ENCODE measurements at places on chromosomes 1 and 21.

GRCh38 chr1:54173681-54174080, 20.9 kb upstream of the CDCP2 start:
- DNase-seq: no peak

DNA sequence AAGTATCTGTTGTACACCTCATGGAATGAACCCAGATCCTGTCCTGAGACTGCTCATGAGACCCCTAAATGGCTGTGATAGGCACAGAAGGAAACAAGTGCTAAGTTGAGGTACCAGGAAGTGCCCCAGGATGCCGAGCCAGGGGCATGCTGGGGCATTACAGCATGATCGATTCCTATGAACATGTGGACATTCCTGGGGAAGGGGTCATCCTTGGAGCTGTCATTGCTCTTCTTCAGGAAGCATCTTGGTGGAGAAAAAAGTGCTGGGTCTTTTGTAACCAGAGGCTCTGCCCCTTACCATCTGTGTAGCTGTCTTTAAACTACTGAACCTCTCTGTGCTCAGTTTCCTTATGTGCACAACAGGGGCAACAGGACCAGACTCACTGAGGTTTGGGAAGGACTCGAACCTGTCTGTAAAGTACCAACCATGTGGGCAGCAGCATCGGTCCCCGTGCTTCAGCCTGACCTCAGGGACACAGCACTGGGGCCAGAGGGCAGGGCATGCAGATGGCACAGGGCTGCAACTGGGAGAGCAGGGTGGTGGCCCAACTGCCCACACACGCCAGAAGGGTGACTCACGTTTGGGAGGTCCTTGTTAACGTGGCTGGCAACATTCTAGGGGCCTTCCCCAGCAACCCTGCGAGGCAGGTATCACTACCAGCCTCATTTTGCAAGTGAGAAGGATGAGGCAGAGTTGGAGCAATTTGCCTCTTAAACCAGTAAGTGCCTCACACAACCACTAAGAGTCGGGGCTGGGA, 142.3 kb upstream of the EDN2 start:
- DNase-seq: peak; percentile 36

- DNase-seq: no peak
Measured at GRCh38 chr1:159980786-159981185, 26.7 kb upstream of the SLAMF9 start.

GRCh38 chr1:68197891-68198290, 34.4 kb downstream of the WLS start:
- DNase-seq: no peak

- no peak for DNase-seq
Measured at GRCh38 chr21:34593954-34594531, 20.9 kb downstream of the RCAN1 start.

GRCh38 chr1:32179443-32180185, at the start of gene TXLNA:
Gene TXLNA (plus strand): TSS chr1:32179675. CDS start chr1:32180346, 671 bp downstream.
- DNase-seq: peak; percentile 90

GRCh38 chr1:177600936-177601335, 368.9 kb downstream of the SEC16B start:
- no peak for DNase-seq

- DNase-seq: no peak
Measured at GRCh38 chr1:70552662-70553566, 141.8 kb downstream of the CTH start.

- DNase-seq: no peak
Measured at GRCh38 chr1:36085126-36085525, 1.2 kb downstream of the TEKT2 start.

DNA sequence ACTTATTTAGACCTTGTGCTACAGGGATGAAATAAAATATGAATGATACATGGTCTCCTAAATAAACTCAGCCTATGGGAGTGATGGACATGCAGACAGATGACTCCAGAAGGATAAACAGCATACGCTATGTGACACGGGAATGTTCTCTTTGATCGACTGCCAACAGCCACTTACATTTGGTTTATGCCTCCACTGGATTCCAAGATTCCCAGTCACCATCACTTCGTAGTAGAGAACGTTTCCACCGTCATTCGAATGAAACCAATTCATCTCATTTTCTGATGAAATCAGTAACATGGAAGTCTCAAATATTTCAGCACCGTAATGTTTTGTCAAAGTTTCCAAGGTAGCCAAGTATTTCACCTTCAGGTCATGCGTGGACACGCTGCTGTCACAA, 99.7 kb downstream of the JAK1 start:
- no peak for DNase-seq

- DNase-seq: no peak
Measured at GRCh38 chr1:89550995-89551394, 26.4 kb downstream of the LRRC8B start.

- DNase-seq: no peak
Measured at GRCh38 chr1:221204055-221204833, 325.0 kb downstream of the HLX start.

DNA sequence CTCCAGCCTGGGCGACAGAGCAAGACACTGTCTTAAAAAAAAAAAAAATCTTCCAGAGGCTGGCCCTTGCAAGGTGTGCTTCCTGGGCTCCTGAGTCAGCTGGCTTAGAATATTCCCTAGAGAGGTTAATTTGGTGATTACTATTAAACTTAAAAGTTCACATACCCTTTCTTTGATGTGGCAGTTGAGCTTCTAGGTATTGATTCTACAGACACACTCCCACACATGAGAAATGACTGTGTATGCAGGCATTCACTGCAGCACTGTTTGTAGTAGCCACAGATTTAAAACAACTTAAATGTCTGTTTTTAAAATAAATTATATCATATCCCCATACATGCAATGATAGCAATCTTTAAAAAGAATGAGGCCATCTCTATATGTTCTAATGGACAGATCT, 93.4 kb downstream of the GDAP2 start:
- no peak for DNase-seq

GRCh38 chr1:176904057-176904751, 260.3 kb downstream of the ASTN1 start:
- no peak for DNase-seq

DNA sequence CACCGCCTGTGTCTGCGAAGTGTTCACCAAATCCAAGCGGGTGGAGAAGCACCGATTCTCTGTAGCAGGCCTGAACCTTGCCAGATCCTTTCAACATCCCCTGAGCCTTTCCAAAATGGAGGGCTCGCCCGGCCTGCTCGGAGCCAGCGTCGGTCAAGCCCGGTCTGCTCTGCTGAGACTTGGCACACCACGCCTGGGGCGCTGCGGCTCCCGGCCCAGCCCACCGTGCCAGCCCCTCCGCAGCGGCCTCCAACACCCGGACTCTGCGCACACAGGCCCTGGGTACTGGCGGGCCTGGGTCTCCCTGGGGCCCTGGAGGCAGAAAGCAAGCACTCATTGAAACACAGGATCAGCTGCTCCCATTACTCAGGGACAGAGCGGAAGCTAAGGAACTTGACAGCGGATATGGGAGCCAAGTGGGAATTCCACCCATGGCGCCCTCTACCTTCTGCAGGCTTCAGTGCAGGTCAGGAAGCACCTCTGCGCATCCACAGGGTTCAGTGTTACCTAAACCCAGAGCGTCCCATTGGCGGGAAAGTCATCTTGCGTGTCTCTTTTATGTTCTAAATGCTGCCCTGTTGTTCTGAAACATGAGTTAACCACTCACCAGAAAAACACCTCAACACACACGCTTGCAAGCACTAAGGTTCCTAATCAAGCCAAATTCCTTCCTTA, 159.9 kb downstream of the ZBTB18 start:
- DNase-seq: no peak

DNA sequence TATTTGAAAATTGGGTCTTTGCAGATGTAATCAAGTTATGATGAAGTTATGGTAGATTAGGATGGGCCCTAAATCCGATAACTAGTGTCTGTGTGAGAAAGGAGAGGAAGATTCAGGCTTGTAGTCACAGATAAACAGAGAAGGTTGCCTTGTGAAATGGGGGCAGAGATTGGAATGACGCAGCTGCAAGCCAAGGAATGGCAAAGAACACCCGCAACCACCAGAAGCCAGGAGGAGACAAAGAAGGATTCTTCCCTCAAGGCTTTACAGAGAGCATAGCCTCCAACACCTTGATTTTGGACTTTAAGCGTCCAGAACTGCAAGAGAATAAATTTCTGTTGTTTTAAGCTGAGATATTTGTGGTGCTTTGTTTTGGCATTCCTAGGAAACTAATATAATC, 35.4 kb upstream of the COL24A1 start:
- DNase-seq: no peak

GRCh38 chr21:31480228-31480627, 136.2 kb upstream of the TIAM1 start:
- no peak for DNase-seq

DNA sequence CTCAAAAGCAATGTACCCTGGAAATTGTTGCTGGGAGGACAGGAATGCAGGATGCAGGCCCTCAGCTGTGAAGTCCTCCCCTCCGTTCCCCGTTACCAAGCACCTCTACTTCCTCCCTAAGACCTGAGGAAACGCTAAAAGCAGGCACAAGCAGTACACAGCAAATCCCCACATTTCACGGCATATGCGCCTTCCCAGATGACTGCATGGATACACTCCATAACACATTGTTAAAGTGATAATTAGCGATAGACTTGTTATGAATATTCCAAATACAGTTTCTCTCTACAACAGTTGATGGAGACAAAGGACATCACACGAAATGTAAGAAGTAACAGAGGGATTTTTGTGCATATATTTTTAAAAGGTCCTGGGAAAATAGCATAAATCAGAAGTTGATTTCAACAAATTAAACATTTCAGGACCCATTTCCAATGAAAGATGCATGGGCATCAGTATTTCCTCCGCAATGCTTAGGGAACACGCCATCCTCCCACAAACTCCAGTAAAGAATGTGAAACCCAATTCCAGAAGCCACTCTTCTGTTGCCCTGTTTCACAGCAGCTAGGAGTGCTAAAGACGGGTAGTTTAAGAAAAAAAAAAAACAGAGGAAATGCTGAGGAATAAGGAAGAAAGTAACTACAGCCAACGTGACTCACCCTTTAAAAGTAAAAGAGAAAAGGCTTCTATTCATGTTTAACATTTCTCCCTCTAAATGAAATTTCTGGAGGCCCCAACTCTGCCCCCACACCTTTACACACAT, 75.5 kb downstream of the HIVEP3 start:
- no peak for DNase-seq

GRCh38 chr1:59328353-59328752, 31.5 kb downstream of the FGGY start:
- no peak for DNase-seq

GRCh38 chr1:198183605-198184004, 26.8 kb downstream of the NEK7 start:
- no peak for DNase-seq

DNA sequence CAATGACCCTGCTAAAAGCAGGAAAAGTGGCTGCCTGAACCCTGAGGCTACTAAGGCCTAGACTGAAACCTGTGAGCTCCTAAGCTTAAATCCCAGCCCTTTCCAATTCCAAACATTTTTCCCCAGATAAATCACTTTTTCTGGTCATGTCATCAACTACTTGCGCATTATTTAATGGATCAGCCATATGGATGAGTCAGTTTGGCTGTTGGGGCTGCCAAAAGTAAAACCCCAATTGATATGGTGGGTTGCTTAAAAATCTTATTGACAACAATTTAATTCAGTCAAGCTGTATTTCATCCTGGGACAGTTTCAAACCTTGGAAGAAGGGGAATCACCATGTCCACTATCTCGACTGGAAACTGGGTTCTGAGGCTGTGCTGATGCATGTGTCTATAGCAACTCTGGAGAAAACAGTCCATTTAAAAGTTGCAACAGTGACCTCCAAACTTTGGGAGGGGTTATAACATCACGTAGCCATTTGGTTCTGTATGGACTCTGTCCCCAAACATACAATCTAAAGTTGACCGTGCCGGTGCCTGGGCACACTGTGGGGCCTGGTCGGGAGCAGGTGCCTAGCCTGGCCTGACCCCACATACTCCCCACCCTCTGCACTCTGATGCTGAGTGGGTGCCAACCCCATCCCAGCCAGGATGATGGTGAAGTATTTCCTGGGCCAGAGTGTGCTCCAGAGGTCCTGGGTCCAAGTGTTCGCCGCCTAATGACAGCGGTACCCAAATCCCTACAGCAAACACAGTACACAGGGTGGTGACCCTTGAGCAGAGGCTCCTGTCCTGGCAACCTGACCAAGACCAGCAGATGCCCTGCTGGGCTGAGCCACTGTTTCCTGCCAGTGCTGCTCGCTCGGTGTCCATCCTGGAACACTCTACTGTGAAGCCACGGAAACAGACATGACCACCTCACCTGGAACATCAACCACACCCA, 46.5 kb upstream of the LRRC52 start:
- DNase-seq: no peak

DNA sequence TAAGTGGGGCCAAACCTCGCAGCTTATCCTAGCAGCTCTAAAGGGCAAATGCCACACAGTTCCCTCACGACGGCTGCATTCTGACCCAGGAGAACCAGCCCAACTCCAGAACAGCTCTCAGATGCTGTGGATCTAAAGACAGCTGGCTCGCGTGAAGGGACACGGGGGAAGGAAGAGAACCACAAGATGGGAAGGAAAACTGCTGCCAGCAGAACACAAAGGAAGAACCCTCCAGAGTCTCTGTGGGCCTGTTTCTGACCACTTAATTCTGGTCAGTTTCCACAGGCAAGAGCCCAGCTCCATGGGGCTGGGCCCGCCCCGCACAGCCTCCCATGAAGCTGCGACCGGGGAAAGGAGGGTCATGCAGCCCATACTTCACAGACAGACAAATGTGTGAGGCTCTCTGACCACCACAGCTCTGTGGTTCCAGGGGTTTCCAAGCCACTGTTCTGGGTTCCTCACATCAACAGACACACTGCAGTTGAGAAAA, 61.1 kb downstream of the SLC45A1 start:
- no peak for DNase-seq

- peak; percentile 7 for DNase-seq
Measured at GRCh38 chr1:53367503-53368313, 39.8 kb upstream of the LRP8 start.

GRCh38 chr1:176575991-176576390, 113.0 kb downstream of the PAPPA2 start:
- DNase-seq: no peak

- DNase-seq: no peak
Measured at GRCh38 chr1:15825800-15826199, 18.4 kb upstream of the UQCRHL start.

DNA sequence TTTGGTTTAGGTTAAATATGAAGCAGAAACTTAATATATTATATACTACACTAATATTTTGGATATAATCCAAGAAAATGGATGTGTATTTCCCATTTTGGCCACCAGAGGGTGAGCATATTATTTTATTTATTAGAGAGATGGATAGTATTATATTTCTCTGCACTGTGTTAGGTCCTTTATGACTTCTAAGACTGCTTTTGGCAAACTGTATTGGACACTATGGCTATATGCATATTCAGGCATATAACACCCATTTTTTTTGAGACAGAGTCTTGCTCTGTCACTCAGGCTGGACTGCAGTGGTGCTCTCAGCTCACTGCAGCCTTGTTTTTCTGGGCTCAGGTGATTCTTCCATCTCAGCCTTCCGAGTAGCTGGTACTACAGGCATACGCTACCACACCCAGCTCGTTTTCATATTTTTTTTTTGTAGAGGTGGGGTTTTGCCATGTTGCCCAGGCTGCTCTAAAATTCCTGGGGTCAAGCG, 17.8 kb upstream of the PGM1 start:
- DNase-seq: no peak

- DNase-seq: no peak
Measured at GRCh38 chr1:15803380-15803779, 4.1 kb downstream of the UQCRHL start.

Data from stimulated activated CD8-positive, alpha-beta memory T cell treated with anti-CD3 and anti-CD28 coated beads, Interleukin-7, amount 100 ng/mL, for 4 hours (primary cell).